ENCODE measurements at places on chromosomes 13 and 19.

DNA sequence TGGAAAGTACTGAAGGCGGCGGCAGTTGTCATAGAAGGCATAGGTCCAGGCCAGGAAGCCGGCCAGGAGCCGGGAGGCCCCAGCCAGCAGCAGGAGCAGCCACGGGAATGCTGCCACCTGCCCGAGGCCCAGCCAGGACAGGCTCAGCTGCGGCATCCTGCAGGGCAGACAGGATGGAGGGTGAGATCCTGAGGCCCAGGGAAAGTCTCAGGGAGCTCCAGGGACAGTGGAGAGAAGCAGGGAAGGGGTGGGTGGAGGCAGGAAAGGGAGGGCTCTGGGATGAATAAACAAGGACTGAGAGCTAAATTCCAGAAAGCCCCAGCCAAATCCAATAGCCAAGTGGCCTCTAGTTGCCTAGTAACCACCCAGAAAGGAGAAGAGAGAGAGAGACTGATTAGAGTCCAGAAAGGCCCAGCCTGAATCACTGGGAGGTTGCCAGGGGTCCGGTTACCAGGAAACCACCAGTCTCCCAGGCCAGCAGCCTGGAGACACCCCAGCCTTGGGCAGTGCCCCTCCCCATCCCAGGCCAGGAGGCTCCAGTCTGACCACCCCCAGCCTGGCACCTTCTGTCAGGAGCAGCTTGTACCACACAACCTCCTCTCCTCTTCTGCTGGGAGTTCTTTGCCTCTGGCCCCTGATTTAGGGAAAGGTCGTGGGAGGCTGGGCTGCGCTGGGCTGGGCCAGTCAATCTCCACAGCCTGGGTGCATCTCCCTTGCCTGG is 7.5 kb upstream of the OR10H5 start:
- peak; percentile 93 for DNase-seq

- no peak for DNase-seq
These were observed 630 bp downstream of the PNPLA6 start for GRCh38 chr19:7535998-7536695.

DNA sequence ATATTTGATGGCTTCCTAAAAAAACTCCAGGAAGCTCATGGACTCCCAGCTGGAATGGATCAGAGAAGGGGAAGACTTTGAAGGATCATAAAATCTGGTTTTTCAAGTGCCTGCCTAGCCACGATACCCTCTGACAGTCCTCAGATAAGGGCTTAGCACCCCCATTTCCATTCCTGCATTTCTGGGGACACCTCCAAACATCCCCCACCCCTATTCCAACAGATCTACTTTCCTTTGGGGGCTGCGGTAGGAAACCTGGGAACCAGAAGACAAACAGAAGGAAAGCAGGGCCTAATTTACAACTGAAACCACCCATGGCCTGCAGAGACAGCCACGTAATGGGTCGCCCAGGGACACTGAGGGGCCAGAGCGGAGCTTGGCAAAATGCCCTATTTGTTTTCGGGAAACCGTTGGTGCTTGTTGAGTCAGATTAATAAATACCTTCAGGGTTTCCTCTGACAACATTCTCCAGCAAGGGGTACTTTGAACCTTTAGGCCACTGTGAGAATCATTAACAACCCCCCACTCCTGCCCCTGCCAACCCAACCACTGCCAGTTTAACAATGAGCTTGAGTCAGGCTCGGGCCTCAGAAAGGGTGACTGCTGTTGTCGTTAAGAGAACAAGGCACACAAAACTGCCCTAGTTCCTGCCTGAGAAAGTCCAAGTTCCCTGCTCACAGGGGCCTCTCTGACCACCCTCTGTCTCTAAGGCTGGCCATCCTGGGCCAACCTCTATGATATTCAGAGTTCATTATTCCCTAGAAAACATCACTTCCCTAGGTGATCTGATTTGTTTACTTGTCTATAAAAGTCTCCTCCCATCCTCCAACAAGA is 23.5 kb downstream of the RHPN2 start:
- DNase-seq: no peak

DNA sequence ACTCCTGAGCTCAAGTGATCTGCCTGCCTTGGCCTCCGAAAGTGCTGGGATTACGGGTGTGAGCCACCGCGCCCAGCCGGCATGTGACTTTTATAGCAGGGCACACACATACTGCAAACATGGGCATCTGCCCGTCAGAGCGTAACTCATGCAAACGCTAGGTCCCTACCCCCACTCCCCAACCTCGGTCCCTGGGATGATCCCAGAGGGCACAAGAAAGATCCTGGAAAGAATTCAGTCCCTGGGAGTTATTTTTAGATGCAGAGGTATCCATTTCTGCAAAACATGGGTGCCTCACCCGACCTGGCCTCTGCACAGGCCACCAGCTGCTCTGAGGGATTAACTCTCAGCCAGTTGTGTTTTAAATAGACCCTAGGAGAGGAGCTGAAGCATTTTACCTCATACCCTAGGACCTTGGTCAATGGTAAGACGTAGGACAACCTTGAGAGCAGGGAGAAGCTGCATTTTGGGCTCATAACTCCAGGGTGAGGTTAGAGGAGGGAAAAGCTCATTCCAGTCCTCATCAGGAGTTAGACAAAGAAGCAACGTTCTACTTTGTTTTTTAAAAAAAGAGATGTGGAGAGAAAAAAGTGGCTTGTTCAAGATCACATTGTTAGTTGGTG is 10.8 kb downstream of the TMEM38A start:
- DNase-seq: peak; percentile 62

DNA sequence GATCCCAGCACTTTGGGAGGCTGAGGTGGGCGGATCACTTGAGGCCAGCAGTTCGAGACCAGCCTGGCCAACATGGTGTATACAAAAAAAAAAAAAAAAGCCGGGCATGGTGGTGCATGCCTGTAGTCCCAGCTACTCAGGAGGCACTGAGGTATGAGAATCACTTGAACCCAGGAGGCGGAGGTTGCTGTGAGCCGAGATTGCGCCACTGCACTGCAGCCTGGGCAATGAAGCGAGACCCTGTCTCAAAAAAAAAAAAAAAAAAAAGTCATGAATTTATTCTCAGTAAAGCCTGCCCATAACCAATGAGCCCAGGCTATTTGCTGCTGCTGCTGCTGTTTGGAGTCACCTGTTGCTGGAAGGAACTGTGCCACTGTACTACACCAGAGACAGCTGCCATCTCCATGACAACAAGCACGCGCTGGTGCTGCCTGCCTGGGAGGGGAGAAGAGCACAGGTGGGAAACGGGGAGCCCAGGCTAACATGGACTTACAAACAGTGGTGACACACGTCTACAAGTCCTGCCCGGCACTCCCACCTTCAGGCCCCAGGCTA is 11.3 kb downstream of the ZFR2 start:
- no peak for DNase-seq

Data from muscle of back (tissue), 13 donors.